ENCODE measurements at places on chromosomes 1 and 21. TPM values are rescaled to one million over a fixed set of nuclear protein-coding genes. Genes with fewer than 3 reads are reported as not detected.

The COP1 gene
- 68.5 TPM for total RNA-seq

The BMP8B gene
- total RNA-seq = 0.17 TPM

The AMPD1 gene
- not detected for total RNA-seq

The HAO2 gene
- not detected for total RNA-seq

The LCE1B gene
- not detected for total RNA-seq

The AKNAD1 gene
- total RNA-seq = not detected

The UBE2G2 gene
- total RNA-seq = 74.1 TPM

The FALEC gene
- not detected for total RNA-seq

The FAM177B gene
- not detected for total RNA-seq

The AVPR1B gene
- total RNA-seq = 0.05 TPM

The LIPI gene
- total RNA-seq = not detected

The HTR6 gene
- not detected for total RNA-seq

The OR2L8 gene
- total RNA-seq = 0.17 TPM

The SPATA1 gene
- 0.65 TPM for total RNA-seq

The TARDBP gene
- total RNA-seq = 197 TPM

The ADORA1 gene
- 0.19 TPM for total RNA-seq

The TARS2 gene
- 10.4 TPM for total RNA-seq

The AGMAT gene
- total RNA-seq = 1.2 TPM

The OR2T35 gene
- not detected for total RNA-seq

The OR2T29 gene
- total RNA-seq = not detected

The INSRR gene
- total RNA-seq = not detected

The RHD gene
- 0.34 TPM for total RNA-seq

The PTPRU gene
- total RNA-seq = 2.4 TPM

The FAM151A gene
- not detected for total RNA-seq

The PDC gene
- not detected for total RNA-seq

The DRAM2 gene
- total RNA-seq = 70.1 TPM

The NOL9 gene
- 30.6 TPM for total RNA-seq

Data from dermis blood vessel endothelial cell (primary cell).